ENCODE measurements at places on chromosomes 6 and 20.

- no peak overlapping the region for H3K4me3 ChIP-seq
- no peaks in the 10 kb centered on the region for H3K4me1 ChIP-seq
- H3K36me3 ChIP-seq, result no peaks in the 10 kb centered on the region
- H3K27ac ChIP-seq, result no peak overlapping the region
Observed at GRCh38 chr6:144955859-144956258, 670.7 kb downstream of the UTRN start.

DNA sequence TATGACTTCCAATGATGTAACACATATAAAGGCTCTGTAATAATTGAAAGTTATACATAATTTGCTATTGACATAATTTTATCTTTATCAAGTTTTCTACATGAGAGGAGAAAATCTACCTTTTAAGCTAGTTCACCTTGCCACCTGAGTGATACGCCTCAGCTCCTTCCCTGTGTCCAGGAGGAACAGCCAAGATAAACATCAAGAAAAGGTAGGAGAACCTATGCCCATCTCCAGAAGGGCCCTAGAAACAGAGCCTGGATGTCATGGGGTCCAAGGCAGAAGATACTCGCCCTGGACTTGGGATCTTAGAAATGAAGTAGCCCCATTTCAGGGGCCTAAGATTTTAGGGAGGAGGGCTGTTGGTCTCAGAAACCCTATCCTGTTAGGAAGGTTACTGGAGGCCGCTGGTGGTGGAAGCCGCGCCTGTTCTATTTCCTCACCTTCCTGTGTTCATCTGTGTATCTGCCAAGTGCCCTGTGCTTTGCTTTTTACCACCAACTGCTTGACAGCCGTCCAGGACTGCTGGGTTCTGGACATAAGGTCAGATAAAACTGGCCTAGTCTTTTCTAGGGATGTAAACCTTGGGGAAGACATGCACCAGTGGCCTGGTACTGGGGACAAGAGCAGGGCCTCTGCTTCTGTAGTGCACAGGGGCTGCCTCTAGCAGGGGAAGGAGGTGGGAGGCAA is 178.5 kb downstream of the ARID1B start:
- no peak for DNase-seq
- H3K4me1 ChIP-seq, result peaks cover 37% of the 10 kb centered on the region
- peak overlapping the region; percentile 29 for H3K27ac ChIP-seq
- no peak overlapping the region for H3K4me3 ChIP-seq
- no peaks in the 10 kb centered on the region for H3K27me3 ChIP-seq
- H3K36me3 ChIP-seq, result no peaks in the 10 kb centered on the region

DNA sequence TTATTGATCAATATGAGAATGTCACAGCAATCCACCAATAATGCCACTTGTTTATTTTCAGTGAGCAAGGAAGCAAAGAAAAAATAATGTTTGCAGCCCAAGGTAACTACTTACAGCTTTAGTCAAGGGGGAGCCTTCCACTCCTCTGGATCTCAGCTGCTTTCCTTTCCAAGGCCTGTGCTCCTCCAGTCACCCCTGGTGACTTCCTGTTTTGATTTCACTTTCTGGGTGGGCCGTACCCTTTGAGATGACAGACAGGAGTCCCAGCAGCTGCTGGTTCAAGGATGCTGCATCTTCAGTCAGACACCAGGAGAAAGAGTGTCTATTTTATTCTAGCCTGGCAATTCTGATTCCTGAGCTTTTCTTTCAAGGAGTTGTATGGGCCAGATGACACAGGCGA is 5.6 kb upstream of the VNN2 start:
- H3K36me3 ChIP-seq, result no peaks in the 10 kb centered on the region
- peak; percentile 40 for DNase-seq
- no peak overlapping the region for H3K4me3 ChIP-seq
- H3K27ac ChIP-seq, result no peak overlapping the region

GRCh38 chr6:108566406-108566805 is 5.7 kb downstream of the FOXO3 start:
- DNase-seq, result no peak
- peak overlapping the region; percentile 29 for H3K27ac ChIP-seq
- no peak overlapping the region for H3K4me3 ChIP-seq

DNA sequence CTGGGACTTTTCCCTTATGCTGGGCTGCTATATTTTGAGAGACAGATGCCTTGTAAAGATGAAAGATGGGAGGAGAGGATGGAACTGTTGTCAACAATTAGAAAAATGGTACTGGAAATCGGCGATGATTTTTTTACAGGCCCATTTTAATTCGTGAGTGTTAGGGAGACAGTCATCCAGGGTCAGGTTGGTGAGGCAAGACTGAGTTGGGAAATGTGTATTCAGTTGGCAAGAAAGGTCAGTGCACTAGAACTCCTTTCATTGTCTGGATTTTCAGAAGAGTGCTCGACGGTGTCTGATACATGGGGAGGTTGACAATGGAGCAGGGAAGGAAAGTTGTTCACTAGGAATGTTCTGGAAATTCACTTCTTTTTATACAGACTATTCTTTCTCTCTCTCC is 394.4 kb downstream of the QKI start:
- no peak overlapping the region for H3K4me3 ChIP-seq
- H3K27me3 ChIP-seq, result no peaks in the 10 kb centered on the region
- no peaks in the 10 kb centered on the region for H3K4me1 ChIP-seq
- H3K27ac ChIP-seq, result no peak overlapping the region

DNA sequence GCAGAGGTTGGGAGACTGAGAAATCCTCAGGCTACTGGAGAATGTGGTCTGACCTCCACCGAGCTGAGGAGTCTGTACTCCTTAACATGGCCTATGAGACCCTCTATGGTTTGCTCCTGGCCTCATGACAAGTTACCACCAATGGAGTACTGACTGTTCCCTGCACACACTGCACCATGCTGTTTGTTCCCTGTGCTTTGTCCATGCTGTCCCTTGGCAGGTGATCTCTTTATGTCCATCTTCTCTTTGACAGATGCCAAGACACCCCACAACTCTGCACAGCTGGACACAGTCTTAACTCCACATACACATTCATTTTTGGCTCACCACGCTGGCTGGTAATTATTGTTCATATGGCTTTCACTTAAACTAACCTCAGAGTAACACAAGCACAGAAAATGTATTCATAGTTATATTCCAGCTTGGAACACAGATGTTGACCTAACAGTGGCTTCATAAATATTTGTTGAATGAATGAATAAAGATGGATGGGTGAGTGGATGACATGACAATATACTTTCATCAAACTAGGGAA is 258.0 kb downstream of the ATXN1 start:
- no peaks in the 10 kb centered on the region for H3K36me3 ChIP-seq
- no peak for DNase-seq
- H3K4me1 ChIP-seq, result no peaks in the 10 kb centered on the region
- H3K27me3 ChIP-seq, result no peaks in the 10 kb centered on the region
- H3K4me3 ChIP-seq, result no peak overlapping the region

GRCh38 chr6:41442800-41443501 is 103.2 kb upstream of the FOXP4 start:
- peak; percentile 97 for DNase-seq
- H3K4me1 ChIP-seq, result peaks cover 3% of the 10 kb centered on the region
- no peak overlapping the region for H3K4me3 ChIP-seq
- H3K27me3 ChIP-seq, result no peaks in the 10 kb centered on the region
- no peak overlapping the region for H3K27ac ChIP-seq

- no peaks in the 10 kb centered on the region for H3K4me1 ChIP-seq
- H3K4me3 ChIP-seq, result no peak overlapping the region
- H3K27ac ChIP-seq, result no peak overlapping the region
- no peaks in the 10 kb centered on the region for H3K36me3 ChIP-seq
- H3K27me3 ChIP-seq, result no peaks in the 10 kb centered on the region
- peak; percentile 15 for DNase-seq
Observed at GRCh38 chr6:118660218-118660569, 8.8 kb upstream of the CEP85L start.

DNA sequence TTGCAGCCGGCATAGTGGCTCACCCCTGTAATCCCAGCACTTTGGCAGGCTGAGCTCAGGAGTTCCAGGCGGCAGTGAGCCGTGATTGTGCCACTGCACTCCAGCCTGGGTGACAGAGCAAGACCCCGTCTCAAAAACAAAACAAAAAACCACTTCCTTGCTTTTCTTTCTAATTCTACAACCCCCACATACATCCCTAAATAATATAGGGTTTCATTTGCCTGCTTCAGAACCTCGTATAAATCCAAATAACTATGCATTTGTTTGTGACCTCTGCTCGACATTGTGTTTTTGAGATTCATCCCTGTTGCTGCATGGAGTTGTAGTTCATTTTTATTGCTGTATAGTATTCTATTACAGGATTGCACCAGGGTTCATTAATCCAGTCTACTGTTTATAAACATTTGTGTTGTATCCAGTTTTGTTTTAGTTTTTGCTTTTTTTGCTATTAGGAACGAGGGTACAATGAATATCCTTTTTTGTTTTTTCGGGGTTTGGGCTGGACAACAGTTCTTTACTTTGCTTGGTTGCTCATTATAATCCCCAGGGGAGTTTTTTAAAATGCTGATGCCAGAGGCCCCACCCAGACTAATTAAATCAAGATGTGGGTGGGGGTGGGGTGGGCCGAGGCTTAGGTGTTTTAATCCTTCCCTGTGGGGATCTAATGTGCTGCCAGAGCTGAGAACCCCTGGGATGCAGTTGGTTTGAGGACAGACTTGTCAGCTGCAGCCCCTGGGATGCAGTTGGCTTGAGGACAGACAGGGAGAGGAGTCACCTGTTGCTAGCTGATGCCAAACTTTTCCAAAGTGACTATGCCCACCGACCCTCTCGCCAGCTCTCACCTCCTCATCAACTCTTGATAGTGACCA is 2.4 kb upstream of the SNAI1 start:
- no peaks in the 10 kb centered on the region for H3K4me1 ChIP-seq
- no peaks in the 10 kb centered on the region for H3K36me3 ChIP-seq
- no peak for DNase-seq
- H3K4me3 ChIP-seq, result no peak overlapping the region
- H3K27ac ChIP-seq, result no peak overlapping the region
- no peaks in the 10 kb centered on the region for H3K27me3 ChIP-seq

- H3K4me1 ChIP-seq, result no peaks in the 10 kb centered on the region
- H3K36me3 ChIP-seq, result no peaks in the 10 kb centered on the region
- no peak overlapping the region for H3K27ac ChIP-seq
- H3K4me3 ChIP-seq, result no peak overlapping the region
- no peaks in the 10 kb centered on the region for H3K27me3 ChIP-seq
- DNase-seq, result no peak
Observed at GRCh38 chr6:32815115-32815514, 1.7 kb downstream of the HLA-DOB start.

DNA sequence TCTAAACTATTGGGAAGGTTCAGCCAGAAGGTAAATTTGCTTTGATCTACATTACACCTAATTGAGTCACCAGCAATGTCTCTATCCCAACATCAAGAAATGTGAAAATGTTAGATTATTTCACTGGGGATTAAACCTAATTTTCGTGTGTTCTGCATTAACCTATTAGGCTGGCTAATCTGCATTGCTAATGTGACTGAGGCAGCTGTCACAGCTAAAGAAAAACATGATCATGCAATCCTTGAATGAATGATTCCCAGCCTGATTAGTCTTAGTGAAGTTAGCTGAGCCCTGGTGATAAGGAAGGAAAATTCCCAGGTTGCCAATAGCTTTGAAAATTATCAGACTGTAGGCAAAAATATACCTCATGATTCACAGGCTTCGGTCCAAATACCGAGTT is 135.3 kb downstream of the LINC00237 start:
- no peaks in the 10 kb centered on the region for H3K27me3 ChIP-seq
- H3K4me3 ChIP-seq, result no peak overlapping the region
- H3K27ac ChIP-seq, result no peak overlapping the region
- DNase-seq, result no peak
- H3K36me3 ChIP-seq, result no peaks in the 10 kb centered on the region

GRCh38 chr6:32045811-32046449 is 7.7 kb downstream of the CYP21A2 start:
- DNase-seq, result peak; percentile 53
- H3K36me3 ChIP-seq, result no peaks in the 10 kb centered on the region
- no peaks in the 10 kb centered on the region for H3K27me3 ChIP-seq
- H3K4me3 ChIP-seq, result no peak overlapping the region
- H3K4me1 ChIP-seq, result no peaks in the 10 kb centered on the region

DNA sequence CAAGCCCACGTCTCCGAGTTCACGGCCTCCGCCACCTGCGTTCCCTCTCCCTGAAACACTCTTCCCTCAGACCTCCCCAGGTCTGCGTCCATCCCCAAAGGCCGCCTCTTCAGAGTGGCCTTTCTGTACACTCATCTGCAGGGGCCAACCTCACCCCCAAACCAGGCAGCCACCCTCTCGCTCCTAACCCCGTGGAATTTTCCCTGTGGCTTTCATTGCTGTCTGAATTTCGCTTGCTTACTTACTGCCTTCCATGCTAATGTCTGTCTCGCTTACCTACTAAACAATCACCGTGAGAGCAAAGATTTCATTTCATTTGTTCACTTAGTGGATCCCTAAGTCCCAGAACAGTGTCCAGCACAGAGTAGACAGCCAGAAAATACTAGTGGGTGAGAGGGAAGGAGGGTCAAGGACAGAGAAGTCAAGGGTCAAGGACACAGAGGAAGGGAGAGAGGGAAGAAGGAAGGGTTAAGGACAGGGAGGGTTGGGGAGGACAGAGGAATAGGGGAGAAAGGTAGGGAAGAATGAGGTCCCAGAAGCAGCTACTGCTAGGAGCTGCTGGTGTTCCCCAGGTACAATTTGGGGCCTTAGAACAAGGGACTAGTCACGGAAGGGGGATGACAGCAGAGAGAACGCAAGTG is 114.7 kb downstream of the NFATC2 start:
- H3K4me3 ChIP-seq, result no peak overlapping the region
- DNase-seq, result no peak
- H3K36me3 ChIP-seq, result no peaks in the 10 kb centered on the region
- H3K27ac ChIP-seq, result no peak overlapping the region
- no peaks in the 10 kb centered on the region for H3K27me3 ChIP-seq
- peaks cover 2% of the 10 kb centered on the region for H3K4me1 ChIP-seq

DNA sequence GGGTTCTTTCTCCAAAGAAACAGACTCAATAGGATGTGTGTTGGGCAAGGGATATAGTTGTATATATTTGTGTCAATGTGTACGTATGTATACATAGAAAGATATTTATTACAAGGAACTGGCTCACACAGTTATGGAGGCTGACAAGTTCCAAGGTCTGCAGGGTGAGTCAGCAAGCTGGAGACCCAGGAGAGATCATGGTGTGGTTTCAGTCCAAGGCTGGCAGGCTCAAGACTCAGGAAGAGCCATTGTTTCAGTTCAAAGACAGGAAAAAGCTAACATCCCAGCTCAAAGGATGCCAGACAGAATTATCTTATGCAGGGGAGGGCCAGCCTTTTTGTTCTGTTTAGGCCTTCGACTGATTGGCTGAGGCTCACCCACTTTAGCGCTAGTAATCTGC is 89.9 kb upstream of the RALGAPA2 start:
- no peak for DNase-seq
- no peaks in the 10 kb centered on the region for H3K4me1 ChIP-seq
- H3K4me3 ChIP-seq, result no peak overlapping the region
- no peaks in the 10 kb centered on the region for H3K27me3 ChIP-seq
- H3K36me3 ChIP-seq, result no peaks in the 10 kb centered on the region
- H3K27ac ChIP-seq, result no peak overlapping the region

DNA sequence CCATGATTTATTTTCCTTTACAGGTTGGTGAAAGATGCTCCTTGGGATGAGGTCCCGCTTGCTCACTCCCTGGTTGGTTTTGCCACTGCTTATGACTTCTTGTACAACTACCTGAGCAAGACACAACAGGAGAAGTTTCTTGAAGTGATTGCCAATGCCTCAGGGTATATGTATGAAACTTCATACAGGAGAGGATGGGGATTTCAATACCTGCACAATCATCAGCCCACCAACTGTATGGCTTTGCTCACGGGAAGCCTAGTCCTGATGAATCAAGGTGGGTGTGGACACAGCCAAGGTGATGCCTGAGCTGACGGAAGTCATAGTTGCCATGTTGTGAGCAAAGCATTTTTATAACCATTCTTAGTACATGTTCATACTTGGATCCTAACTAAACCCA is 34.6 kb upstream of the CALHM6 start:
- no peak overlapping the region for H3K27ac ChIP-seq
- no peak for DNase-seq
- H3K36me3 ChIP-seq, result no peaks in the 10 kb centered on the region
- H3K4me3 ChIP-seq, result no peak overlapping the region

Data from kidney (tissue), 22 donors.